ENCODE measurements at places on chromosomes 16 and 17.

- peak; percentile 22 for DNase-seq
Measured at GRCh38 chr16:66041907-66042306, 324.6 kb upstream of the CDH5 start.

DNA sequence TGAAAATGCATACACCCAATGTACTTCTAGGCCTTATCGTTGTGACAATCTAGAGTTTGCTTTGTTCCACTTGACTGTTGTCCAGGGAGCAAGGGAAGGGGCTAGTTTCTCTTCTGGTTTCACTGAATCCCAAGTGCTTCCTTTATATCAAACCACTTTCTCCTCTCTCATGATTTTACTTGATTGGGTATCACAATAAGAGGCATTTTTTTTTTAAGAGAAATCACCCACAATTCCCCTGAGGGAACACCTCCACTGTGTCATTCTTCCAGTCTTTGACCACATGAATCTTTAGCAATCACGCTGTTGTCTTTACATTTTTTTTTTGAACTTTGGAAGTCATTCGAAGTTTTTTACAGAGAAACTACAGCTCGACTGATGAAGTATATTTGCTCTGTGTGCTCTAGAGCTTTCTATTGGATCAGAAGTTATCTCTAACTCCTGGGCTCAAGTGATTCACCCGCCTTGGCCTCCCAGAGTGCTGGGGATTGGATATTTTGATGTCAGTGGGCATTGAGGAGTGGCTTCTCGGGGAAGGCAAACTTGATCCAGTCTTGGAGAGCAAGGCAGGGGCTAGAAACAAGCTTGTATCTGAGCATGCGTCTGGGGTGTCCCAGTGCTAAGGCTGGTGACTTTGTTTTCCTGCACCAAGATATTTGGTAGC lies 3.0 kb downstream of the CDH1 start:
- DNase-seq, result no peak

- no peak for DNase-seq
Measured at GRCh38 chr16:89905511-89906139, 13.0 kb upstream of the MC1R start.

DNA sequence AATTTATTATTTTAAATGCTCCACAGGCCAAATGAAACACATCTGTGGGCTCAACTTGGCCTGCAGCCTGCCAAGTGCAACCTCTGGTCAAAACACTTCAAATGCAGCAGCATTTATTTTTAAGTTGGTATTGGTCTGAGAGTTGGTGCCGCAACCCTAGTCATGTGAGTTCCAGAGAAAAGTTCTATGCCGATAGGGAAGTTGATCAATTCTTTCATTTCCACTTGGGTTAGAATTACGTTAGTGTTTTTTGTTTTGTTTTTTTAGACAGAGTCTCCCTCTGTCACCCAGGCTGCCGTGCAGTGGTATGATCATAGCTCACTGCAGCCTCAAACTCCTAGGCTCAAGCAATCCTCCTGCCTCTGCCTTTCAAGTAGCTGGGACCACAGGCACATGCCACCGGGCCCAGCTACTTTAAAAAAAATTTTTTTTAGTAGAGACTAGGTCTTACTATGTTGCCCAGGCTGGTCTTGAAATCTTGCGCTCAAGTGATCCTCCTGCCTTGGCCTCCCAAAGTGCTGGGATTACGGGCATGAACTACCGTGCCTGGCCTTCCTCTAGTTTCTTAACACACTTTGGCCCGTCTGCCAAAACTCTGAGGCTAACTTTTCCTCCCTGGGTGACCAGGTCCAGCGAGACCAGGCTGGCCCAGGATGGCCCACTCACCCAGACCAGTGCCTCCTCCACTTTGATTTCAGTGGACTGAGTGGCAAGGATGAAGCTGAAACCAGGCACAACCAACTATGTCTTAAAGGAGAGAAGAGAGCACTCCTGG lies 221.1 kb downstream of the MRTFB start:
- DNase-seq, result no peak
